Hindlimb muscle (tissue), 1 donor: ENCODE measurements at places on chromosomes 3 and 15. TPM values are rescaled to one million over a fixed set of nuclear protein-coding genes. Genes with fewer than 3 reads are reported as not detected.

DNA sequence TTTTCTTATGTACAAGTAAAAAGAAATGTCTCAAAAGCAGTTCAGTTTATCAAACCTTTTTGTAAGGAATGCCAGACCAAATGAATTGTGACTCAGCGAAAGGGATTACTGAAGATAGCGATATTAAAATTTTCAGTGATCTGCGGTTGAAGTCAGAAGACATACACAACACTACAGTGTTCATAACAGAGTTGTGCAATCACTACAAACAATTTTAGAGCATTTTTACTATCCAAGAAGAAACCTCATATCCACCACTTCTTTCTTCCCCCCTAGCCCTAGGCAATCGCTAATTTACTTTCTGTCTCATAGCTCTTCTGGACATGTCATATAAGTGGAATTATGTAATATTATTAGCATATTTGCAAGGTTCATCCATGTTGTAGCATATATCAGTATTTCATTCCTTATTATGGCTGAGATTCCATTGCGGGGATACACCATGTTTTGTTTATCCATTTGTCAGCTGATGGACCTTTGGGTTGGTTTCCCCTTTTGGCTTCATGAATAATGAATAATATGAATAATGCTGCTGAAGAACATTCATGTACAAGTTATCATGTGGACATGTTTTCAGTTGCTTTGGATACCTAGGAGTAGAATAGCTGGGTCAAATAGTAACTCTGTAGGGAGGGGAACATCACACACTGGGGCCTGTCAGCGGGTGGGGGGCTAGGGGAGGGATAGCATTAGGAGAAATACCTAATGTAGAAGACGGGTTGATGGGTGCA is 23.6 kb upstream of the ALPK3 start:
- DNase-seq: no peak

GRCh38 chr3:188106454-188106853 is 47.5 kb upstream of the LPP start:
- DNase-seq: no peak

DNA sequence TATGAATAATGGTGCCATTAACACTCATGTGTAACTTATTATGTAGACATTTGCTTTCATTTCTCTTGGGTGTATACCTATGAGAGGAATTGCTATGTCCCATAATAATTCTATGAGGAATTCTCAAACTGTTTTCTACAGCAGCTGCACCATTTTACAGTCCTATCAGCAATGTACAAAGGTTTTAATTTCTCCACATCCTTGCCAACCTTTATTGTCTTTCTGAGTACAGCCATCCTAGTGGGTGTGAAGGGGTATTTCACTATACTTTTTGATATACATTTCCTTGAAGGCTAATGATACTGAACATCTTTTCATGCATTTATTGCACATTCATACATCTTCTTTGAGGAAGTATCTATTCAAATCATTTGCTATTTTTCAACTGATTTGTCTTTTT is 34.5 kb downstream of the TJP1 start:
- no peak for DNase-seq

The EPHB1 gene
- 61.0 TPM for polyA plus RNA-seq
